NCI-H1417 treated with DMSO at 0.1 percent for 48 hours (cell line): ENCODE measurements at places on chromosomes 7 and 10.

DNA sequence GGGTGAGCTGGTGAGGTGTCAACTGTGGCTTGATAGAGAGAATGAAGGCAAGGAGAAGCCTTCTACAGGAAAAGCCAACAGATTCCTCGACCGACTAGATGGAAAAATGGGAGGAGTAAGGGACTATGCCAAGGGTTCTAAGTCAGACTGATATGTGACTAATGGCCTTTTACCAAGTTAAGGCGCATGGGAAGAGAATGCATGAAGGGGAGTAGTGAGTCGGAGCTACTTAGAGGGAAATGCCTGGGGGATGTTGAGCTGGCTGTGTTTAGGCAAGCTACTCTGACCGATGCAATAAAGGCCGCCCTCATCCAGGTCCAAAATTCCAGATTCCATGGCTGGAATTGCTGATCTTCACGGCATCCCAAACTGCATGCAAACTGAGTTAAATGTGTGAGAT lies 48.2 kb downstream of the APBB1IP start:
- no peak for DNase-seq

GRCh38 chr7:107506674-107507339 lies 37.0 kb downstream of the GPR22 start:
- no peak for DNase-seq

DNA sequence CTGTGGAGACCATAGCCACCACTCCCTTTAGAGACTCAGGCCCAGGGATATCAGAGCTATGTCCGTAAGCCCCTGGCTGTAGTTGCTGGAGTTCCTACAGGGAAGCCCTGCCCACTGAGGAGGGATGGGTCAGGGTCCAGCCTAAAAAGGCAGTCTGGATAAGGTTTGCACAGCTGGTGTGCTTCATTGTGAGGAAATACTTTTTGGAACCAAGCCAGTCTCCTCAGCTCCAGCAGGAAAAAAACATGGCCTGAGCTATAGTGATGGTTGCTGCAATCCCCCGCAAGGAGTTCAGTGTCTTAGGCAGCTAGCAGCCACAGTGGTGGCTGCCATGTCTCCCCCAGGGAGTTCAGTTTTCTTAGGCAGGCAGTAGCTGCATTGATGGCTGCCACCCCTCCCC lies 52.6 kb upstream of the CYP2C8 start:
- DNase-seq, result no peak

DNA sequence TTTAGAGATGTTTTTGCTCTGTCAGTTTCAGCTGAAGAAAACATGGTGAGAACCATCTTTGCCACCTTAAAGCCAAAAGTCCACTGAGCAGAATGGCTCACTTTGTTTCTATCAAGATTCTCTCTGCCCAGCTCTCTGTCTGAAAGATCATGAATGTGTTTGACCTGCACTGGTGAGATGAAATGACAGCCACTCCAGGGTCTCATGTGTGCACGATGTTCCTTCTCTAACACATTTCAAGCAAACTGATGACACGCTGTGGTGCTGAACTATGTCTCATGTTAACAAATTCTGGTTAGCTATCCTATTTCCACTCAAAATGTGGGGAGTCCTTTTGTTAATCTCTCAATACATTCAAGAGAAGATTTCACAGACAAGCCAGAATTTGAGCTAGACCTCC lies 260.6 kb downstream of the GLI3 start:
- no peak for DNase-seq

DNA sequence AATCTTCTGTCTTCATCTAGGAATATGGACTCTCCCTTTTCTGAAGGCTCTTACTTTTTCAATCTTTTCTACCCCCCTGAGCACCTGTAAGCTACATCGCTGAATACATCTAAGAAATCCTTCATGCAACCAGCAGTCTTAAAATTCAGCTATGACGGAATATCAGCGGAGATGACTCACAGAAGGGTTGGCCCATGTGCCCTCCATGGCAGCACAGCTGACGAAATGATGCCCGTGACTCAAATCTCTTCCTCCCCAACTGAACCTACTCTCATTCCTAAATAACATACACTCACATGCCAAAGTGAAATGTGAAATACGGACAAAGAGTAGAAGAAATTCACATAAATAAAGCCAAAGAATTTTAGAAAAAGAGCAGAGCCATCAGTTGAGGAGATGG lies 30.3 kb upstream of the NCAPG2 start:
- no peak for DNase-seq

DNA sequence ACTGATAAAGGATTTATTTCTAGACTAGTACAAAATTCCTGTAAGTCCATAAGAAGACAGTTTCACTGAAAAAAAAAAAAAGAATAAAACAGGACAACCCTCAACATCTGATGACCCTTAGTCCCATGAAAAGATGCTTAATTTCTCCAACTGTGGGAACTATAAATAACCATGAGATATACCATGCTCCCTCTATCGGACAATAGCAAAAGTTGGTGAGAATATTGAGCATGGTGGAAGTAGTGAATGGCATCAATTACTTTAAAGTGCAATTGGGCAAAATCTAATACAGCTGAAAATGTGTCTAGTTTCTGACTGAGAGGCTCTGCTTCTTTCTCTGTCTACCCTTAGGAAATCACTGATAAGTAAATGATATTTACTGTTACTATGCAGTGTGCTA lies 348.8 kb downstream of the SUGCT start:
- no peak for DNase-seq

DNA sequence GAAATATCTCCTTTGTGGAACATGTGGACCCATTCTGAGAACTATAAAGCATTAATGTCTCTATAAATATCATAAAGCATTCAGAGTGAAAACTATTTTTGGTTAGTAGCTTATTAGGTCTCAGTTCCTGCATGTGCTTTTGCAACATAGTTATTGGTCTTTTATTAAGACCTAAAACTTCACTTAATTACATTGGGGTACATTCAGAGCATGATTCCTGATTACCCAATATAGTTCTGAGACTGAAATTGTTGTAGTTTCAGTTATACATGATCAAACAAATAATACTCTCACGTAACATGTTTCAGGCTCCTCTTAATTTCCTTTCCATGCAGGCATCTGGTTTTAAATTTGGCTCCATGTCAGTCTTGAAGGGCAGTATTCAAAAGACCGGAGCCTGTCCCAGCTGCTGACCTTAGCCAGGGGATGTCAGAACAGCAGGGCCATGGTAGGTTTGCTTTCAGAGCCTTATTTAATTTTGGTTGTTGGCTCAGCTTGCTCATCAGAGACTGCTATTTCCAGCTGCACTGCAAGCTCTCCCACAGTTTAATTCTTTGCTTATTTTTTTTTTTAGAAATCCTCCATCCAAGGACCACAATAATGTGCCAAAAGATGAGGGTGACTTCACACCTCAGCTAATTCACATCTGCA lies 447.8 kb upstream of the FZD8 start:
- no peak for DNase-seq

GRCh38 chr7:151313857-151314256 lies 27.8 kb upstream of the NUB1 start:
- no peak for DNase-seq

- DNase-seq, result no peak
Measured at GRCh38 chr7:38409531-38409930, 136.1 kb upstream of the TARP start.

- DNase-seq, result no peak
Measured at GRCh38 chr10:119562097-119562496, 19.6 kb upstream of the RGS10 start.

GRCh38 chr7:54932818-54933543 lies 85.8 kb upstream of the EGFR start:
- DNase-seq, result no peak

- no peak for DNase-seq
Measured at GRCh38 chr10:126906704-126907422, 1.6 kb downstream of the DOCK1 start.

DNA sequence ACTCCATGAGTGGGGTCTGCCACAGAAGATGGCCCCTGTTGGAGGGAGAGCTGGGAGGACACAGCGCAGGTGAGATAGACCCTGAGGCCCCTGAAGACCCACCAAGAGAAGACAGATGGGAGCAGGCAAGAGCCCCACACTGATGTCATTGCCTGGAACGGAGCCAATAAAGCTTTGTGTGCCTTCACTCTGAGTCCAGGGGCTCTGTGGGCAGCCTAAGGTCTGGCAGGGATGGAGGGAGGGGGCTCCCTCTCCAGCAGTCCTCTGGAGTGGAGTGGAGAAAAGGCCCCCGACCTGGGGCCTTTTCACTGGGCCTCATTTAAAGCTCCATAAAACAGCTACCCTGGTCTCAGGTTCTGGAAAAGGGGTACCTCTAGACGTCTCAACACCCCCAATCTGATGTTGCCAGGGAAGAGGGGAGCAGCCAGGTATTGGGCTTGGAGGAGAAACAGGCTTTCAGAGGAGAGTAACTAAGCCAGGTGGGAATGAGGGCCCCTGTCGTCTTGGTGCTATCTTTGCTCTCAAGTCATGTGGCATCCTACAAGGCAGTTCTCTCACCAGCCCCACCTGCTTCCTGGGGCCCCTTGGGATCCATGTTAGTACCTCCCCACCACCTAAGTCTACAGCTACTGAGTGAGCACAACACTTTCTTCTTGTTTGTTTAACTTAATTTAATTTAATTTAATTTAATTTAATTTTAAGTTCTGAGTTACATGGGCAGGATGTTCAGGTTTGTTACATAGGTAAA lies 1.4 kb downstream of the C10orf62 start:
- no peak for DNase-seq

DNA sequence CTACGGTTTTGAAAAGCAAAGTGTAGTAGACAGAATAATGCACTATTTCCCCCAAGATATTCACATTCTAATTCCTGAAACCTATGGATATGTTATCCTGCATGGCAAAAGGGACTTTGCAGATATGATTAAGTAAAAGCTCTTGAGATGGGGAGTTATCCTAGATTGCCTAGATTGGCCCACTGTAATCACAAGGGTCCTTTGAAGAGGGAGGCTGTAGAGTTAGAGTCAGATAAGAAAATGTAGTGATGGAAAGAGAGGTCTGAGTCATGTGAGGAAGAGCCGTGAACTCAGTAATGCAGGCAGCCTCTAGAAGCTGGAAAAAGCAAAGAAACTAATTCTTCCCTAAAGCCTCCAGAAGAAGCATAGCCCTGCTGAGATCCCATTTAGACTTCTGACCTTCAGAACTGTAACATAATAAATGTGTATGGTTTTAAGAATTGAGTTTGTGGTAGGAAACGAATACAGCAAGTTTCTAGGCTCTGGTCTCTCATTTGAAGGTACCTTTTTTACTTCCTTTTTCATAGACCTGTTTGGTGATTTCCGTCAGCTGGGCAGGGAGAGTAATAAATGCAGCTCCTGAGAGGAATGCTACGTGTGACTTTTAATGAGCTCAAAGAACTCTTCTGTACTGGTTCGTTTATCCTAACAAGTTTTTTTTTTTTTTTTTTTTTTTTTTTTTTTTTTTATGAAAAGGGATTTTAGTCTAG lies 41.9 kb upstream of the NXPH1 start:
- no peak for DNase-seq

DNA sequence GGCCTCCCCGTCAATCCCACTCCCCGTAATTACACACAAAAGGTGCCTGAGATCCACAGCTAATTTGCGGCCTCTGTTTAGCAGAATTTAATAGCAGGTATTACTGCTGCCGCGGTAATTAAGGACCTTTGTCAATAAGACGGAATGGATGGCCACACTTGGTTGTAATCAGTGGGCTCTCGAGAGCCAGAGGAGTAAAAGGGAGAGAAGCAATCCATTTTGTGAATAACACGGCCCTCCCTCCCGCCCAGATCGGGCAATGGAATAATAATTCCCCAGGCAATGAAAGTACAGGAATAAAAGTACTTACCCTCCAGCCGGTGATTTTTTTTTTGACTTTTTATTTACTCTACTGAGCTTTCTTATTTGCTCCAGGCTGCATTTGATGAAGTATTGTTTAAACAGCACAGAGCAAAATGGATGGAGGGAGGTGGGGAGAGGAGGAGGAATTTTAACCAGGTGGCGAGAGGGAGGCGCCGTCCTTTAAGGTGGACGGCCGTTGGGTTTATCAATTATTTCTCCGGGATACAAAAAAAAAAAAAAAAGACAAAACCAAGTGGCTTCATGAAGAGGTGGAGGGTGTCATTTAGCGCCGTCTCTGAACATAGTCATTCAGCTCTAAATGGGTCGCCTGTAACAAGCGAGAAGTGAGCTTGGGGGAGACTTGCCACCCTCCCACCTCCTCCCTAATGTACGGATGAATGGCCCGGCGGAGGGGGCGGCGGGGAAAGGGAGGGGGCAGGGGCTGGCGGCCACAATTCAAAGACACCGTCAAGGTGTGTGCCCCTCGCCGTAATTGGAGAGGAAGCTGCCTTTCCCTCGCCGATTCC lies 120.3 kb downstream of the BUB3 start:
- DNase-seq, result peak; percentile 90

DNA sequence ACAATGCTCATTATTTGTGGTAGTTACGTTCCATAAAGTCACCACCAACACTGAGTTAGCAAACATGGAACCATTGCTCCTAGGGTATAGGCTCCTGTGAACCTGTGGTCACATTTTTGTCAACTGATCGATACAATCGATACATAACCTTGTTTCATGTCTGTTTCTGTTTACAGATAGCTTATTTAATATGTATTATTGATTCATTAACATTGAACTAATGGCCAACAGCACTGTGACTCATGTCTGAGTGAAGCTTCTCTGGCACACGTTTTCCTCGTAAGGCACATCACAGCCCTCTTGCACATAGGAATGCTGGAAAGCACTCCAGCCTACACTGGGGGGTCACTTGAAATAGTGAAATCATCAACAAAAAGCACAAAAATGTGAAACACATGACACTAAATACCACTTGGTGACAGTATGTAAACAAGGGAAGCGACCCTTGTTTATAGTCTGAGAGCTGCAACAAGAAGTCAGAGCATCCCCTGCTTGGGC lies 27.0 kb downstream of the GHRHR start:
- no peak for DNase-seq

DNA sequence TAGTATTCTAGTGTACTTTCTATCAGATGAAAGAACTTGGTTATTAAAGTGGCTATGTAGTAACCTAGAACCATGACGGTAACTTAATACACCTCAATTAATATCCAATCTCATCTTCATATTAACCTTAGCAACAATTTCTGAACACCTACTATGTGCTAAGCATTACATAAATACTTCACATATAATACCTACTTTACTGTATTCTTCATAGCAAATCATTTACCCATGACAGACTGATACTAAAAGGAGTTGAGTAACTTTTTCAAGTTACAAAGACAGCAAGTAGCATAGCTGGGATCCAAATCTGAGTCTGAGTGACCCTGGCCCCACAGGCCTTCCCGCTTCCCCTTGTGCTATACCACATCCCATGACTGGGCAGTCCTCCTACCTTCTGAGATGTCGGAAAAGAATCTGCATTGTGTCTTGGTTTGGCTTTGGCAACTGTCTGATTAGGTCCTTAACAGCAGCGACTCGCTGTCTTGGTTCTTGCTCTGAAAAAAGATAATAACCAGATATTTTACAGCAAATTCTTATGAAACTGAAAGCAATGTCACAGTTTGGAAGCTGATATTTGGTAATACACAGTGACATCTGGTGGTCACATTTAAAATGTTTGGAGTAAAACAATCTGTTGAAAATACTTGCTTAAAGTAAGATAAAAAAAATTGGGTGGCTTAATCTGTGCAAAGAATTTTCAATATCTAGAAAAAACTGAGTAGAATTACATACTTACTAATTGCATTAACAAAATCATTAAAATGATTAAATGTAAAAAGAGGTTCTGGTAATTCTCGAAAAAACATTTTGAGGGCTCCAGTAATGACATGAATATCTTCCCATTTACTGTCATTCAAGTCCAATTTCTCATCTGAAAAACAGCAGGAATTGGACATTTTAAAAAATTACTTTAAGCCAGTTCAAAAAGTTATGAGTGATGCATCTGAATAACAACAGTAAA lies 120.1 kb downstream of the ARHGAP12 start:
- DNase-seq, result no peak

GRCh38 chr7:32496052-32496813 lies 944 bp downstream of the AVL9 start:
- DNase-seq, result no peak

GRCh38 chr7:120054376-120055100 lies 218.4 kb upstream of the KCND2 start:
- DNase-seq, result no peak
